ENCODE measurements at places on chromosomes 2 and 18. TPM values are rescaled to one million over a fixed set of nuclear protein-coding genes. Genes with fewer than 3 reads are reported as not detected.

- no peak for DNase-seq
Measured at GRCh38 chr2:115913921-115914320, 1471.5 kb downstream of the DPP10 start.

GRCh38 chr2:210527286-210527685, 29.1 kb upstream of the CPS1 start:
- no peak for DNase-seq

DNA sequence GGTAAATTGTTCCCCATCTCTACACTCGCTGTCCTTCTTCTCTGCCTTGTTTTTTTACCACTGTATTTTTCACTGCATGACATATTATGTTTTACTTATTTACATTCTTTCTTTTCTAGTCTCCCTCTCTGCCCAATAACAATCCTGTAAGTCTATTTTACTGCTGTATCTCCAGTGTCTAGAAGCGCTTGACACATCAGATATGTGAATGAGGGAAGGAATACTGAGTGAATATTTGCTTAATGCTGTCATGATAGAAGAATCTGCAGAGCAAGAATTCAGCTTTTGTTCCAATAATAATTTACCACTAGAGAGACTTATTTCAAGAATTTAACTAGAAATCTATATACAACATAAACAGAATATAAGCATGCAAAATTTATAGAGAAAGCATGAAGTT, 99.5 kb downstream of the GALNT13 start:
- DNase-seq: no peak

The LRATD1 gene
- not detected for total RNA-seq

Measured in OCI-LY7 (cell line).